ENCODE measurements at places on chromosomes 3 and 15.

- no peak for DNase-seq
Observed at GRCh38 chr3:151307583-151308488, 8.8 kb downstream of the GPR87 start.

GRCh38 chr15:96058103-96058851, 272.2 kb upstream of the NR2F2 start:
- DNase-seq = no peak

- DNase-seq = peak; percentile 23
Observed at GRCh38 chr3:130779486-130779885, 32.9 kb upstream of the PIK3R4 start.

DNA sequence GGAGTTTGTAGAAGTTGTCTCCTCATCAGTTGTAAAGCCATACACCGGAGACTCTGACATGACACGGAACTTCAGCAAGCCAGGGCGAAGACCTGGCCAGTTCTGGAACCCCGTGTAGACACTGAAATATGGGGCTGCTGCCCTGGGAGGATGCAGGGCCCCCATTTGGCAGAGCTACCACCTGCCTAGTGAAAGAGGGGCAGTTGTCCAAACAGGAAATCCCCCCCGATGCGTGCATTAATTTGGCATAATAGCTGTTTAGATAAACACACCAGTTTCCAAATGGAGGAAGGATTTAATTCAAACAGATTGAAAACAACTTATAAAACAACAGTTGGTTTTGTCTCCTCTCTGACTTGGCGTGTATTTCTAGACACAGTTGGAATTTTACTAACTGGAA, 357.2 kb downstream of the GABRG3 start:
- DNase-seq = peak; percentile 66

- peak; percentile 36 for DNase-seq
Observed at GRCh38 chr15:77107531-77108355, 36.8 kb upstream of the TSPAN3 start.

DNA sequence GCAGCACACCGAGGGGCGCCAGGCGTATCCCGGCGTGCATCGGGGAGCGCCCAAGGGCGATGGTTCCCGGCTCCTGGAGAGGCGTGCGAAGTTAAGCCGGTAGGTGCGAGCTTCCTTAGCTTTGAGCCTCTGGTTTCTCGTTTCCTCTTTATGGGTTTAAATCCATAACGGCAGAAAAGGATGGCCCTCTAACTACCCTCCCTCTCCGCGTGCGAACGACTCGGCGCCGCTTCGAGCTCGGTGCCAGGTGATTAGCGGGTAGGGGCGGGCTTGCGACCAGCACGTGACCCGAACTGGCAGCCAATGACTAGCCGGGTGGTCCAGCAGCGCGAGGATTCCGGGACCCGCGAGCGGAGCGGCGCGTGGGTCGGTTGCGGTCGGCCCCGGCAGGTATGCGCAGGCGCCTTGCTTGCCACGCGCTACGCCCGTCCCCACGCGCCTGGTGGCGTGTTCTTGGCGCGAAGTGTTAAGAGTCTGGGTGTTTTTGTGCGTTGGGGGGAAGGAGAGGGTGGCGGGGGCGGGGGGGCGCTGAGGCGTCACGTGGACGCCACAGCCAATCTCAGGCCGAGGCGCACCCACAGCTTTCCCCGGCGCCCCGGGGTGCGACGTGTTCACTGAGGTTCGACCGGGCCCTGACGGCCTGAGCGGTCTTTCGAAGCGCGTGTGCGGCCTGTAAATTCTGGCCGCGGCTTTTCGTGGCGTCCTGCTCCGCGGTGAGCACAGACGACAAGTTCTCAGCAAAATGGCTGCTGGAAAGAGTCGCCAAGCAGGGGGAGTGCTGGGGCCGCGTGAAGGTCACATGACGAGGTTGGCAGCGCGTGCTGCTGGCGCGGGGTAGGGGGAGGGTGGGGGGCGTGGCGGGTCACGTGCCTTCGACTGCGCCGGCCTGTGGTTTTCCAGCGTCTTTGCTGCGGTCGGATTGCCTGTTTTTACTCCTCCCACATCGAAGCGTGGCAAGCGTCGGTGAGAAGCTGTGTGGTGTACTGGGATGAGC, 38.7 kb upstream of the MGA start:
- DNase-seq = peak; percentile 84

Data from NCI-H2081 (cell line).